ENCODE measurements at places on chromosomes 7 and 10.

DNA sequence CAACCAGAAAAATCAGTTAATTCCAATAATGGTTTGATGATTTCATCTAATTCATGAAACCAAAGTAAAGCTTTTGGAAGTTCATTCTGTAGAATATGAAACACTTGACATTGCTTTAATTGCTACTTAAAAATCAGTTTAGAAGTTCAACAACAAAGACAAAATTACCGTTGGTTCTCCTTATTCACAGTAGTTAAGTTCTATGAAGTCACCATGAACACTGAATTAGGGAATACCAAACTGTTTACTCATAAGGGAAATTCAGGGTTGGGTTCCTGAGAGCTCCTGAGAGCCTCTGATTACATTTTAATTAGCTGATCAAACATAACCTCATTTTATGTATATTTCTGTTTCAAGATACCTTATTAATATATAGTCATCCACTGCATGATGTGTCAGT, 46.2 kb downstream of the ZNF438 start:
- H3K27me3 ChIP-seq, result no peaks in the 10 kb centered on the region
- no peak overlapping the region for H3K4me3 ChIP-seq
- H3K4me1 ChIP-seq, result peaks cover 29% of the 10 kb centered on the region
- peaks cover 29% of the 10 kb centered on the region for H3K36me3 ChIP-seq

GRCh38 chr7:143188994-143189393, 5.8 kb downstream of the TAS2R39 start:
- H3K4me1 ChIP-seq, result no peaks in the 10 kb centered on the region
- no peak overlapping the region for H3K27ac ChIP-seq
- peaks cover 9% of the 10 kb centered on the region for H3K27me3 ChIP-seq
- no peaks in the 10 kb centered on the region for H3K36me3 ChIP-seq
- no peak overlapping the region for H3K4me3 ChIP-seq
- no peak for DNase-seq

- no peaks in the 10 kb centered on the region for H3K27me3 ChIP-seq
- no peak overlapping the region for H3K4me3 ChIP-seq
- H3K4me1 ChIP-seq, result no peaks in the 10 kb centered on the region
- no peaks in the 10 kb centered on the region for H3K36me3 ChIP-seq
- no peak overlapping the region for H3K27ac ChIP-seq
Observed at GRCh38 chr7:137231167-137231566, 112.4 kb downstream of the PTN start.

DNA sequence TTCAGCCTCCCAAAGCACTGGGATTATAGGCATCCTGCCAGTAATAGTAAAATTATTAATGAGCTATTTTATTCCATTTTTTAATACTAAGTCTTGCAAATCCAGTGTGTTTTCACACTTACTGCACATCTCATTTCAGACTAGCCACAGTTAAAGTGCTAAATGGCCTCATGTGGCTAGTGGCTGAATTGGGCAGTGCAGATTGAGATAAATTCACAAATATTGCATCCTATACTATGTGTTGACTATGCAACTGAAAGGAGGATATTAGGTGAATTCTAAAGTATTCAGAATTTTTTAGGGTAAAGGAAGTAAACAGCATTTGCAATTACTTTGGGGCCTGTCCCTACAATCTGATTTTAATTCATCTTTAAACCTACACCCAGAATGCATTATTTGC, 10.2 kb downstream of the APBB1IP start:
- no peak for DNase-seq
- H3K27me3 ChIP-seq, result no peaks in the 10 kb centered on the region
- H3K27ac ChIP-seq, result peak overlapping the region; percentile 92
- H3K4me1 ChIP-seq, result peaks cover 68% of the 10 kb centered on the region
- H3K36me3 ChIP-seq, result peaks cover 67% of the 10 kb centered on the region

DNA sequence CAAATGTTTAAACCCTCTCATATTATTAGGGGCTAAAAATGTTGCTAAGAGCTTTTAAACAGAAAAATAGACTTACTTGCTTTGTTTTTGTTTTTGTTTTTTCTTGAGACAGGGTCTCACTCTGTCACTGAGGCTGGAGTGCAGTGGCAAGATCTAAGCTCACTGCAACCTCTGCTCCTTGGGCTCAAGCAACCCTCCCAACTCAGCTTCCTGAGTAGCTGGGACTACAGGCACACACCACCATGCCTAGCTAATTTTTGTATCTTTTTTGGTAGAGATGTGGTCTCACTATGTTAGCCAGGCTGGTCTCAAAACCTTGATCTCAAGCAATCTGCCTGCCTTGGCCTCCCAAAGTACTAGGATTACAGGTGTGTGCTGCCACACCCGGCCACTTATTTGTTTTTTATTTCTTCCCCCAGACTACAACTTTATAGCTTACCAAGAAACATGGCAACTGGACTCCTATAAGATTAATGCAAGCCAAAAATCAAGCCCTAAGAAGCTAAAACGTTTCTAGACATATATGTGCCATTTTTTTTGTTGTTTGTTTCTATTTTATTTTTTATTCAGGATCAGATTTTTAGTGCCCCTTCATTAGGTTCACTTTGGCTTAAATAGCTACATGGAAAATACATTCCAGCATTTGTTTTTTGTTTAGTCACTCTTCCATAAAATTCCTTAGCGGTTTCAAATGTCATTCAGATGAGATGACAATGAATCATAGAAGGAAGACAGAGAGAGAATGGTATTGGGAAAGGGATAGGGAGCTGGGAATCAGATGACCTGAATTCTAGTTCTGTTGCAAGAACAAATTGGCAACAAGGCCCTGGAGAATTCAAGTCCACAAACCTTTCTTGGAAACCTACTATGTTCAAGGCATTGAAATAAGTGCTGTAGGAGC, 163.4 kb upstream of the MKLN1 start:
- no peak for DNase-seq
- no peaks in the 10 kb centered on the region for H3K27me3 ChIP-seq
- H3K36me3 ChIP-seq, result no peaks in the 10 kb centered on the region

DNA sequence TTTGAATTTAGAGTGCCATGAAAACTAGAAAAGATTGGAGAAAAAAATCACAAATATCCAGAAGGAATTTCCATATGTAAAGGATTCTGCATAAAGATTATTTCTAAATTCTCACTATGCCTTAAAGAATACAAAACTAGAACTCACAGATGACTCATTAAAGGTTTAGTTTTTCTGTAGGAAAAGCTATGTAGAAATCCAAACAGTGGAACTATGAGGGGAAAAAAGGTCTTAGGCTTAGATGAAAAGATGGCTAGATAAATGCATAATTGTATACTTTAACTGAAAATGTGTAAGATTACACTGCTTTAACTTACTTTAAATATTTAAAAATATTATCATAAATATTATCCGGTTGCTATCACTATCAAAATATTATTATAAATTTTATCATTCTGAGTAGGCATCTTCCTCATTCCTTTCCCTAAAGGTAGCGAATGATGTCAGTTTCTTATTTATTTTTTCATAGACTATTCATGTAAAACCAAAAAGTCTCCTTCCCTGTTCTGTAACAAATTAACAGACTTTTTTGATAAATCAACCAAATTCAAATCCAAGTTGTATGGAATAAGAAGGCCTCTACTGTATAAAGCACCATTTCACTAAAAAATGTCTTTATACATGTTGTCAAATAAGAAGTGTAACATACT, 69.1 kb upstream of the COMTD1 start:
- DNase-seq, result no peak
- H3K27ac ChIP-seq, result no peak overlapping the region
- peaks cover 2% of the 10 kb centered on the region for H3K27me3 ChIP-seq
- no peaks in the 10 kb centered on the region for H3K4me1 ChIP-seq
- no peak overlapping the region for H3K4me3 ChIP-seq
- H3K36me3 ChIP-seq, result no peaks in the 10 kb centered on the region

GRCh38 chr10:70758757-70759514, 26.2 kb downstream of the TBATA start:
- no peak overlapping the region for H3K27ac ChIP-seq
- H3K4me1 ChIP-seq, result peaks cover 6% of the 10 kb centered on the region
- no peaks in the 10 kb centered on the region for H3K36me3 ChIP-seq
- no peaks in the 10 kb centered on the region for H3K27me3 ChIP-seq

DNA sequence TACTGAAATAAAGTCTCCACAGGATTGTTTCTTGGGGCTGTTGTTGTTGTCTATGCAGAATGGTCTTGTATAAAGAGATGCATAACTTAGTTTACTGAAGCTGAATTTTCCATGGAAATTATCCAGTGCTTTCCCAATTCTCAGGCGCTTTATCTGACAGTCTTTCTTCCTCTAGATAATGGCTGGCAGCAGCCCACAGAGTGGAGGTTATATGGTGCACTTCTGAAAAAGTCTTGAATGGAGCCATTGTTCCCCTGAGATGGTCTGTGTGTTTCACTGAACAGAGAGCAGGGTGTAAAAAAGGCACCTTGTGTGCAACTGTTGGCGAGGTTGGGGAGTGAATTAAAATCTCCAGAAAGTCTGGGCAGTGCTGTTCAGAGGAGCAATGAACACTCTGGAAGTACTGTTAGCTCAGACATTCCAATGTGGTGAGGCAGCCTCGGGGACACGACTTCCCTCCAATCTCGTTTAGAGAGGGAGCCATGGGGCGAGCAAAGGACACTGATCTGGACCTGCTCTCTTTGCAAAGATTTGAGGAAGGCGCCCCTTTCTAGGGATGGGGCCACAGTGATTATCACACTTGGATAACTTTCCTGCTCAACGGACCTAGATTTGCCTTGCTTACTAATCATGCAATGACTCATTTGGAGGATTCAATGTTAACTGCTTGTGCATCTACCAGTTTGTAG, 2.0 kb upstream of the PLCE1 start:
- no peak overlapping the region for H3K4me3 ChIP-seq
- DNase-seq, result no peak
- peaks cover 53% of the 10 kb centered on the region for H3K27me3 ChIP-seq
- peaks cover 1% of the 10 kb centered on the region for H3K4me1 ChIP-seq
- no peak overlapping the region for H3K27ac ChIP-seq
- H3K36me3 ChIP-seq, result no peaks in the 10 kb centered on the region

DNA sequence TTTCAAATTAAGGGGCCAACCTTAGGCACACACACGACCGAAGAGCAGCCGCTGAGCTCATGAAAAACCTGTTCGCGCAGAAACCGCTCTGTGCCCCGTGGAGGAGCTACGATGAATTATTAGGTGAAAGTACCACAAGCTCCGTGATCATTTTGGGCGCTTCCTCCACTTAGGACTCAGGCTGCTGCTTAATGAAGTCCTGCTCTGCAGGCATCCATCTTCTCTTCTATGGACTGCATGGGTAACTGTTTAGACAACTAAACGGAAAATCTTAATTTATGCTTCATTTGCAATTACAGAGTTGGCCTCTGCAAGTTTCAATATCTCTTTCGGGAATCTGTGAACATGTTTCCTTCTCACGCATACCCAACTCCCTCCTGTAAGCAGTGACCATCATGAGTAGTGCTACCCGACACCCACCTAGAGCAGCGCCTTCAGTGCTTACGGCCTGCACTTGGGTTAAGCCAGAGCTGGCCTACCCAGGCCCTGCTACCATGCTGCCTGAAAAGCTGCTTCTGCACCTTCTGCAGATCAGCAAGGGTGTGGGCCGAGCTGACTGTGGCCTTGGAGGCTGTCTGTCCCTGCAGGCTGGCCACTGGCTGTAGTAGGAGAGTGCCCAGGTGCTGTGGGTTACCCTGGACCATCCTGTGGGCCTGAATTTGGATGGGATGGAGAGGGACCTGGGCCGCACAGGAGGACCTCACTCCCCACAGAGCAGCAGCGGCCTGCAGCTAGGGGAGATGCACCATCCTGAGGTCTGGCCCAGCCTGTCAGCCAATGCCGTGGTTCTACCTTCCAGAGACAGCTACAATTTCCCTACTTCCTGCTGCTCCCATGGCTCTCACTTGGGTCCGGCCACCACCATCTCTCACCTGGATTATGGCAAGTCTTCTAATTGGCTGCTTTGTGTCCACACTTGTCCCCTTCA, 36.0 kb downstream of the GNA12 start:
- H3K4me3 ChIP-seq, result no peak overlapping the region
- H3K36me3 ChIP-seq, result no peaks in the 10 kb centered on the region
- peaks cover 14% of the 10 kb centered on the region for H3K4me1 ChIP-seq
- no peak for DNase-seq

- H3K4me3 ChIP-seq, result peak overlapping the region; percentile 89
- peaks cover 44% of the 10 kb centered on the region for H3K4me1 ChIP-seq
- peaks cover 55% of the 10 kb centered on the region for H3K36me3 ChIP-seq
- H3K27me3 ChIP-seq, result no peaks in the 10 kb centered on the region
- no peak for DNase-seq
- peak overlapping the region; percentile 97 for H3K27ac ChIP-seq
Observed at GRCh38 chr7:150569245-150569955, 2.2 kb downstream of the GIMAP4 start.

GRCh38 chr7:101410743-101411507, 48.2 kb downstream of the COL26A1 start:
- H3K36me3 ChIP-seq, result no peaks in the 10 kb centered on the region
- H3K4me1 ChIP-seq, result peaks cover 5% of the 10 kb centered on the region
- H3K4me3 ChIP-seq, result no peak overlapping the region
- no peak overlapping the region for H3K27ac ChIP-seq
- peaks cover 5% of the 10 kb centered on the region for H3K27me3 ChIP-seq
- peak; percentile 19 for DNase-seq

GRCh38 chr10:100743626-100744135, 1.7 kb upstream of the PAX2 start:
- peak overlapping the region; percentile 6 for H3K27ac ChIP-seq
- peaks cover 80% of the 10 kb centered on the region for H3K27me3 ChIP-seq
- H3K4me1 ChIP-seq, result peaks cover 9% of the 10 kb centered on the region
- no peak overlapping the region for H3K4me3 ChIP-seq
- peaks cover 4% of the 10 kb centered on the region for H3K36me3 ChIP-seq

DNA sequence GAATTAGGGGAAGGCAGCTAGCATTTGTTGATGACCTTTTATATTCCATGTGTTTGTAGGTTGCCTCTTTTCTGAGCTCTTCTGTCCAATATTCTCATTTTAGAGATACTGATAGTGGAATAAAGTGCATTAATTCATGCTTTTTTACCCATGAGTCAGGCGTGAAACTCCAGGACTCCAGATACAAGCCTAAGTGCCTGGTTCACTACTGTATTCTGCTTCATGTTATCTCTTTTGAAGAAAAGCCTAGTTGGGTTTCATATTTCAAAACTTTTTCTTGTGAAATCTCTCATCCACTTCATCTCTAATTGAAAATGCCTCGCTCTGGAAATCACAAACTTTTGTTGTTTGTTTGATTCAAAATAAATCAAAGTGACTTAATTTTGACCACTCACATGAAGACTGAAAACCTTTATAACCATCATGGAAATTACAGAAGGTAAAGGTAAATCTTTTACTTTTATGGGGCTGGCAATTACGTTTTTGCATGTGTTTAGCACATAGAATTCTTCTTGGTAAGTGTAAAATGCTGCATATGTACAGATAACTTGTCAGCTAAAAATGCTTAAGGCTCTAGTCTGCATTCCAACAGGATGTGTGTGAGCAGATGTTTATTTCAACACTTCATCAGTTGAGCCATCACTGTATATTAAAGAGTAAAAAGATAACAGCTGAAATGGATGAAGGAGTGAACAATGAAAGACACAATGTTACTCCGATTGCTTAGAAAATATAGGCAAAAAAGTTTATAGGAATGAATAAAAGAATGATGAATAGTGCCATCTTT, 961.8 kb upstream of the CELF2 start:
- no peak for DNase-seq
- H3K4me3 ChIP-seq, result no peak overlapping the region
- no peak overlapping the region for H3K27ac ChIP-seq
- no peaks in the 10 kb centered on the region for H3K4me1 ChIP-seq
- no peaks in the 10 kb centered on the region for H3K36me3 ChIP-seq

All from activated T-helper 2 cell treated with anti-CD3 and anti-CD28 coated beads, Interferon-gamma antibody, Interleukin-2, Interleukin-4, amounts not matched to agents 10 μg/mL and 5 μg/mL and 100 μg/mL, durations not matched to agents 14 hours and 24 hours and 36 hours (primary cell).